ENCODE measurements at places on chromosomes 7 and 10.

- no peak for DNase-seq
These were observed 577.2 kb upstream of the SEMA3D start for GRCh38 chr7:85764034-85764433.

- no peak for DNase-seq
These were observed 216.7 kb upstream of the KCND2 start for GRCh38 chr7:120056227-120056626.

DNA sequence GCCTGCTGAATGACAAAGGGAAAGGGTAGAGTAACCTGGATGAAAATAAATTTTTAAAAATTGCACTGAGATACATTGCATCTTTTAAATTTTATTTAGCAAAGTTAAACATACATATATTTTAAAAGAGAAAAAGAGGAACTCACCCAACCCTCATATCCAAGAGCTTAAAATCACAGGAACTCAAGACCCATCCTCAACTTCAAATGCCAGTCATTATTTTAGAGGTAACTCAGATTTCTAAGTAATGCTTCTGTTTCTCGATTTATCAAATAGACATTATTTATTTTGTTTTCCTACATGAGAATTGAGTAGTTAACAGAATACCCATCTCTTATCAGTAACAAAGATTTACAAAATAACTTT lies 32.4 kb upstream of the KMT2E start:
- no peak for DNase-seq

GRCh38 chr7:104838537-104839299 lies 175.3 kb upstream of the KMT2E start:
- no peak for DNase-seq

- no peak for DNase-seq
These were observed 161.6 kb upstream of the MKLN1 start for GRCh38 chr7:131166066-131166465.

- no peak for DNase-seq
These were observed 96.3 kb downstream of the ALOX5 start for GRCh38 chr10:45470098-45471012.

DNA sequence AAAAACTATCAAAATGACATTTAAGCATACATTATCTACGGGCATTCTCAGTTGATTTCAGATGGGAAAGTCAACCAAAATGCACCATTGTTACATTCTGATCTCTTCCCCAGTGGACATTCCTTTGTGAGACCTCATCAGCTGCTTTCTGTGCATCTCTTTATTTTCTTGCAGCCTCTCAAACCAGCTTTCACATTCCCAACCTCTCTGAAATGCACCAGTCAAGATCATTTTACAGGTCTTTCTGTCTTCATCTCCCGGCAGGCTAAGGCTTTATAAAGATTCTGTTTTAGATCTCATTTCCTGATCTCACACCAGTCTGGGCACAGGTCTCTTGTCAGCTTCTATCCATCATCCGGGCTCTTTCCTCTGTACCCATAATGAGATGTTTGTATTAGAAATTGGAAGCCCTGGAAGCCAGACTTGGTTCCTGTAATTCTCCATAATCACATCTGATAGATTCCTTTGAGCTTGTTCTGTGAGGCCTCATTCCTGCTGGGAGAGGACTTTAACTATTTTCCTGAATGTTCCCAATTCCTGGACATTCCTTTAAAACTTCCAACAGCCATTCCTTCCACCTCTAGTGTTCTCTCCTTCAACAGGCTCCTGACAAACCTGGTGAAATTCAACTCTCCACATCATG lies 44.3 kb upstream of the ARL4A start:
- DNase-seq, result no peak

DNA sequence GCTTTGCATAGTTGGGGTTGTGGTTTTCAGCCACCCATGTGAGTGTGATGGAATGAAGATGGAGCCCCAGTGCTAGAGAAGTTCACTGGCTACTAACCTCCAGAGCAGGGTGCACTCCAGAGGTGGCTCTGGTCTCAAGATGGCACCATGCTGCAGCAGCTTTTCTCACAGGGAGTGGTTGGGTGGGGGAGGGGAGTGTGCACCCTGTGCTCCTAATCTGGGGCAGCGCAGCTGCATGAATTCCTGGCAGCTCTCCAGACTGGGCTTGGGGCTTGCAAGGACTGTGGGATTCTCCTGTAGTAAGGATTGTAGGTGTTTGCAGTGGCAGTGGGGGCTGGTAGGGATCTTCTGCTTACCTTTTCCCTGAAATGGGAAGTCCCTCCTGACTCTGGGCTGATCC lies 23.7 kb downstream of the PHTF2 start:
- DNase-seq, result no peak

GRCh38 chr7:20241911-20242261 lies 24.7 kb upstream of the MACC1 start:
- DNase-seq, result no peak

GRCh38 chr7:3771906-3772305 lies 470.9 kb downstream of the SDK1 start:
- DNase-seq, result no peak

GRCh38 chr10:128883231-128884032 lies 583.6 kb upstream of the MGMT start:
- DNase-seq, result no peak

GRCh38 chr10:12587451-12587888 lies 238.1 kb downstream of the CAMK1D start:
- no peak for DNase-seq

DNA sequence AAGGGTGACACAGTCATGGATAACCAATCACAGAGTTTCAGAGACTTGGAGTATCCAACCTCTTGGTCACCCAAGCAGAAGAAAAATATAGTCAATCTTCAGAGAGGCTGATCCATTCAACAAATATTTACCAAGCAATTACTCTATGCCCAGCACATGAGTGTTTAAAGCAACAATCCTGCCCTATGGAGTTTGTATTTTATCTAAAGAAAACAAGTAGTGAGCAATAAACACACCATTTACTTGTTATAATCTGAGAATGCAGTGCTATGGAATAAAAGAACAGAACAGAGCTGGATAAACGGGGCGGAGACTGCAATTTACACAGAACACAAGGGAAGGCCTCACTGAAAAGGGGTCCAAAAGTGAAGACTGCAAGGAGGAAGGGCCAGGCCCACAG lies 63.8 kb downstream of the GRB10 start:
- DNase-seq, result no peak

GRCh38 chr10:22825841-22826240 lies 102.0 kb upstream of the ARMC3 start:
- no peak for DNase-seq

GRCh38 chr7:111732923-111733322 lies 170.6 kb upstream of the IMMP2L start:
- DNase-seq, result no peak

GRCh38 chr7:143886826-143887477 lies 15.0 kb downstream of the TCAF1 start:
- DNase-seq, result no peak

DNA sequence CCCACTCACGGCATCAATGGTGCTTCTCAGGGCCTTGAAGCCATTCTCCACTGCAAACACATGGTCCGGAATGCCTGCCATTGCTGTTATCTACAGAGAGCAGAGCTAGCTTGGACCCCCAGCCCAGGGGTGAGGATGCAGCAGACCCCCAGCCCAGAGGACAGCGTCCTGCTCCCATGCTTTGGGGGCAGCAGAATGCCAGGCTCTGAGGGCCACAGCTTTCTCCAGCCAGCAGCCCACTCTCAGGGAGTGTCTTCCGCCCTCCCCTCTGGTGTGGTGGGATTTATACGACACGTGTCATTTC lies 48.1 kb upstream of the MSMB start:
- DNase-seq, result no peak

GRCh38 chr7:123047955-123048354 lies 52.5 kb upstream of the TAS2R16 start:
- DNase-seq, result no peak

GRCh38 chr7:46446151-46446550 lies 525.1 kb upstream of the IGFBP3 start:
- DNase-seq, result no peak

- DNase-seq, result no peak
These were observed 226.6 kb downstream of the LRMDA start for GRCh38 chr10:75658036-75658435.

DNA sequence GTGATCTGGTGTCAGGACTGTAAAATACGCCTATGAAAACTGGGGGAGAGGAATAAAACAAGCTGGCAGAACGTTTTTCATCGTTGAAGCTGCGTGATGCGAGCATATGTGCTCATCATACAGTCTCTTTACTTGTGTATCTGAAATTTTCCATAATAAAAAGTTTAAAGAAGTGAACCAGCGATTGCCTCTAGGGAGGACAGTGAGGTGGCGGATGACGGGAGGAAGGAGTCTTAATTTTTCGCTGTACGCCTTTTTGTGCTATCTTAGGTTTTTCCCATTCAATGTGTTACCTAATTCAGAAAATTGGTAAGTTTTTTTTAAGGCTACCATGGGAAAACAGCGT lies 891 bp upstream of the WAPL start:
- no peak for DNase-seq

GRCh38 chr10:103736044-103736443 lies 119.3 kb downstream of the SH3PXD2A start:
- DNase-seq, result no peak

DNA sequence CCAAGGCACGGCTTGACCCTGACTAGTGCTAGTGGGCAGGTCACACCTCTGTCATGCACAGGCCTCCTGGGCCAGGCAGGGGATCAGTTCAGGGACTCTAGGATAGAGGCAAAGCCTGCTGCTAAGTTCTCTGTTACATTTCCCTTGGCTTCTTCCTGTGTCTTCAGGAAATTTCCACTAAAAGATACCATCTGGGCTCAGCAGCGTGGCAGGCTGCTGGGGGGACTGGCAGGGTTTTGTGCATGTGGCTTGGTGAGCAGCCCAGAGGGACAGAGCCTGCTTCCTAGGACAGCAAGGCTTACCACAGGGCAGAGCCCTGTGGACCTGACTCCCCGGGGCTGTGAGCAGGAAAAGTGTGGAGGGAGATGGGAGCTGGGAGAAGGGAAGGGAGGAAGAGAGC lies 20.7 kb upstream of the ZNF32 start:
- DNase-seq, result no peak

- no peak for DNase-seq
These were observed 85.8 kb downstream of the ZNF92 start for GRCh38 chr7:65459438-65459837.

GRCh38 chr7:39683216-39683845 lies 60.0 kb downstream of the RALA start:
- no peak for DNase-seq

GRCh38 chr7:7408001-7408770 lies 127.5 kb downstream of the COL28A1 start:
- no peak for DNase-seq

DNA sequence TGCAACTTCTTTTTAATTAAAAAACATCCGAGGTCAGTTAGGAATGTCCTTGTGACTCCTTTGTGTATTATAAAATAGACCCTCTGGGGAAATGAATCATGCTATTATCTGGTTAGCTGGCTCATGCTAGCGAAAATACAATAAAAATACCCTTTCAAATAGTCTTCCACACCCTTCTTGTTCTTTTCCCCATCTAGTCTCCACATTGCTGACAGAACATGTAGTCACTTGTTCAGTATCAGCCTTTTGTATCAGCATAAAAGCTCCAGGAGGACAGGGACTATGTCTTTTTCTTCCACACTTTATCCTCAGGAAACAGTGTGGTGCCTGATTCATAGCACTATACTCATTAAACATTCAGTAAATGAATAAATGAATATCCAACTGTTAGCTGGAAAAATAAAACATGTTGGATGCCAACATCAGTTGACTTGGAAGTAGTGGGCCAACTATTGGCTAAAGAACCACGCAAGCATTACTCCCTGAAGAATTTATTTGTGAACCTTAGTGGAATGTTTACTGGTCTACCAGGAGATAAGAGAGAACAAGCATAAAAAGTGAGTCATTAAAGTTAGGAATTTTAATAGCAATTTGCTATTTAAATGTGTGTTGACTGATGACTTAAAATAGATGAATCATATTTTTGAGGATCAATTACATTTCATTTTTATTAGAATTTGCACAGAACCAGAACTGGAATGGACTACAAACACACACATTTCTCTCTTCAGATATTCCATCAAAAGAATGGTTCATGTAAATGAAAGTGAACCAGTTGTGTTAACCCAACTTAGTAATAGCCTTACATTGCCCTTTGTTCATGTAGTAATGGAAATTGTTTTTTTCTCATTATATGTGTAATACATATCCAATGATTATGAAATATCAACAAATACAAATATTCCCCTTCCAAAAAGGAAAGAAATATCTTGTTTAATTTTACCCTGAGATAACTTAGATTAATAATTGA lies 129.6 kb downstream of the DKK1 start:
- DNase-seq, result no peak

GRCh38 chr10:119782981-119783664 lies 57.3 kb downstream of the INPP5F start:
- no peak for DNase-seq

DNA sequence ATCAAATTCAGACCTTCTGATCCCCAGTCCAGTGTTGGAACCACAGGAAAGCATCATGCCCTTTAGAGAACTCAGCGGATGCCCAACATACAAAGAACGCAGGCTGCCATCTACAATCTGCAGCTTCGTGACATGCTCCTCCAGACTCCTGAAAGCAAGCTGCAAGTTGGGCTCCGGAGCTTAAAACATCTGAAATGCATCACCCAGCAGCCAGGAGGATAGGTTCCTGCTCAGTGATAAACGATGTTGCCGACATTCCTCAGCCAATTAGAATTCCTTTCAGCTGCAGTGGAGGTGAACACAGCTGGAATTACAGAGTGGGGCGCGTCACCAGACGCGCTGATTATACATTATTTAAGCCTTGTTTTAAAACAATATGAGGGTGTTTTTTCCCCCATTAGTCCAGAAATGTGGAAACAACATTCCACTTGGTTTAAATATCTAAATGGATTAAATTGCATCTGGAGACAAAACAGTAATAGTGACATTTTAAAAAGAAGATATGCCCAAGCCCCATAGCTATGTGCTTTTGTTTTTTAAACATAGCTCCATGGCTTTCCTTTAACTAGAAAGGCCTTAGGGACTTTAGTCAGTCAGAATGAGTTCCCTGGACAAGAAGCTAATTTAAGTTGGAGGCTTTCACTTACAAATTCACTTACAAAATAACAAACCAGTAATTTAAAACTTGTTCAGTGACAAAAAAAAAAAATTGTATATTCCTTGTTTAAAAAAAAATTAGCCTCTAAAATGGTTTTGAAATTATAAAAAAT lies 6.3 kb downstream of the SMURF1 start:
- DNase-seq, result no peak

- DNase-seq, result no peak
These were observed 52.7 kb upstream of the LRRN3 start for GRCh38 chr7:111038185-111038584.

- DNase-seq, result no peak
These were observed 920.5 kb downstream of the KCNMA1 start for GRCh38 chr10:76717141-76717540.

DNA sequence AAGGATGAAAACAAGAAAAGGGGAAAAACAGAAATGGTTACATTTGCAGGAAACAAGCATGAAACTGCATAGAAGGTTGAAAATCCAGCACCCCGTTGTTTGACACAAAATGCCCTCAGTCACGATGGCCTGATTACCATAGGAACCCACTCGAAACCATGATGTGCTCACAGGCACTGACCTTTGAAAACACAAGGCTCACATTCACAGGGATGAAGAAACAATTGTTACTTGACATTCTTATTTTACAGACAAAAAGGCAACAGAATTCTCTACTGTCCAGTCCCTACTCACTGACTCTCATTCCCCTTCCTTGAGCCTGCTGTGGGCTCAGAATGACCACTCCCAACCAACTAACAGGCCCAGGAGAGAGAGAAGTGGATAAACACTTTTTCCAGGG lies 131.4 kb upstream of the PDLIM1 start:
- no peak for DNase-seq

- DNase-seq, result no peak
These were observed 113.2 kb upstream of the RHEB start for GRCh38 chr7:151632750-151633515.

Measured in amygdala (tissue), 56 donors.